ENCODE measurements at places on chromosomes 1 and 21.

- no peak for DNase-seq
These were observed 79.7 kb downstream of the ZNF648 start for GRCh38 chr1:181981821-181982220.

DNA sequence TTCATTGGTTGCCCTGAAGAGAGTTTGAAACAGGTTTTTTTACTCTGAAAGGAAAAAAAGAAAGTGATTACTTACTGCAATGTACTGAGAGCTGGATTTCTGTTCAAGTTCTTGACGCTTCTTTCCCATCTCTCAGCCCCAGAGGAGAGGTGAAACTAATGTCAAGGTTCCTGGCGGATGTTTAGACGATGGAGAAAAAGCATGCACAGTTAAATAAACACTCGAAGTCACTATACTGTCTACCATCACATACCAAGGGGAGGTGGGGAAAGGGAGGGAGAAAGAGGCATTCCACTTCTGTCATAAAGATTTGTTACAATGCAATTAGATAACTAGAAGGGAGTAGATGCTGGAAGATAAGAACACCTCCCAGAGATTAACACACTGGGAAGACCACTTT is 177.0 kb upstream of the TNR start:
- no peak for DNase-seq

DNA sequence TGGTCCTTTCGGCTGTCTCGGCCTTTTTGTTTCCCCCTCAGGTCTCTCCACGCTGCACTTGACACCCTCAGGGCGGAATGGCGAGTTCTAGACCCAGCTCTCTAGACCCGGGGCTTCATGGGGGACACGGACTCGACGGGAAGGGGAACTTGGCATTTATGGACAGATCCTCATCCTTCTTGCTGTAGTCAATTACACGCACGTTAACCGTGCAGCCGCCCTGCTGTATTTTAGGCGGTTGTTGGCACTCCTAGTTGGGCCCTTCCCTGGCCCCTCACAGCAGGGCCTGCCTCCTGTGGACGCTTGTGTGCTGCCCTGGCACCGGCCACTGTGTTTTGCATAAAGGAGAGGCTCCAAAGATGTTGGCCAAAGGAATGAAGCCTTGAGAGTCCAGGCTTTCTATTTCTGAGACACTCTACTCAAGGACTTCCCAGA is 558 bp upstream of the BTG3 start:
- DNase-seq: no peak

DNA sequence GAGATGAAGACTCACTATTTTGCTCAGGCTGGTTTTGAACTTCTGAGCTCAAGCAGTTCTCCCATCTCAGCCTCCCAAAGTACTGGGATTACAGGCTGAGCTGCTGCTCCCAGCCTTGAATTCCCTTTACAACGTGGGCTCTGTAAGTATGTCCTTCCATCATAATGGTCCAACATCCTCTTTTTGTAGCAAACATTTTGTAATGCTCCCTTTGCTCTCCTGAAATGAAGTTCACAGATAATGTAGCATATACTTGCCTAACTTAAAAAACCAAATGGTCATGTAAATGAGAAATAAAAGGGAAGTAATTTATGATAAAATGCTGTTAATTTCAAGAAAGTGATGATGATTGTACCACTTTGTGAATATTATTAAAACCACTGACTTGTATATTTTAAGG is 30.5 kb upstream of the THEM4 start:
- no peak for DNase-seq

- no peak for DNase-seq
These were observed 144.7 kb upstream of the ADGRL4 start for GRCh38 chr1:79151006-79151796.

DNA sequence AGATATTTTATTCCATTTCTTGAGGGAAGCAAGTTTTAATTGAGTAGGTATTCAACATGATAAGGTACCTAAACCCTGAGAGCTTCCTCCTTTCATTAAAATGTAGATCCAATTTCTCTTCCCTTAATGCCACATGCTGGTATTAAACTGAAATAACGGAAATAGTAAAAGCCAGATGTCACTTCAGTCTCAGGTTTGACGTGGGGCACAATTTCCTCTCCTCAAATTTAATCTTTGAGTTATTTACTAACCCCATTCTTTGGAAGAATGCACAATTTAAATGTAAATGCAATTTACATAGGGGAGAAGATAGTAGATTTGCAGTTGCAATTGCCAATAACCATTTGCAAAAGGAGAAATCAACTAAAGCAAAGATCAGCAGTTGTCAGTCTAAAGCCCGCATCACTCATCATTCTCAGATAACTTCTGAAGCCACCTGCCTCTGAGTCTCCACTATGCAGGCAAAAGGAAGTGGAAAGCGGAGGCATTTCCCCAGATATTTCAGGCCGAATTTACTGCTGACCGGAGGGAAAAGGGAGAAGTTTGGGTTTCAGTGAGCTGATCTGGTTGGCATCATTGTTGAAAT is 2.1 kb upstream of the LEMD1 start:
- no peak for DNase-seq

DNA sequence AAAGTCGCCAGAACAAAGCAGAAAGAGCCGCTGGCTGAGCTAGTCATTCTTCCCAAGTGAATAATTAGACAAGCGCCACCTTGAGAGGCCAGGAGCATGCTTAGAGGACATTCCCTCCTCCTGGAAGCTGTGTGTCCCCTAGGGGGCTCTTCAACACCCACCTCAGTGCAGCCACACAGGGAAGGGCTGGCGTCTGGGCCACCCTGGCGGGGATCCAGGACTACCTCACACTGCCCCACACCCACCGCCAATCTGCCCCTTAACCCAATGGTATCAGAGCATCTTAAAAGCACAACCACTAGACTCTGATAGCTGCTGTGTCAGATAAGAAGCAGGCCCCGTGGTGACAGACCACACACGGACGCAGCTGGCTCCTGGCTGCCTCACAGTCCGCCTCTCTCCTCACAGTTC is 24.9 kb downstream of the SETD4 start:
- DNase-seq: no peak

- DNase-seq: no peak
These were observed 54.9 kb downstream of the TMEM53 start for GRCh38 chr1:44619261-44619900.

DNA sequence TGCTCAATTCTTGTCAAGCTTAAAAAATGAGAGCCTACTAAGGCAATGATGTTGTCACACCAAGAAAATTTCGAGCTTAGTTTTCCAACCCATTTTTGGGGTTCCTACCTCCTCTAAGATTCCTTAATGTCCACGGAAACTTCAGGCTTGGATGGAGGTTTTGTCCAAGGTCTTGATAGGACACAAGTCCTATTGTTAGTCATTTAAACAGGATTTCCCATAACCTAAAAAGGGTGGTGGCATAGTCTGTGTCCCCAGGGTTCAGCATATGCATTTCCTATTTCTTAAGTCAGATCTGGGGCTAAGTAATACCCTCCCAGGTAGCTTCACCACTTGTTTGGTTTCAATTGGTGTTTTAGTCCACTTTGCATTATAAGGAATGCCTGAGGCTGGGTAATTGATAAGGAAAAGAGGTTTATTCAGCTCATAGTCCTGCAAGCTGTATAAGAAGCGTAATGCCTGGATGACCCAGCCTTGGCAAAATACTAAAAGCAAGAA is 10.9 kb upstream of the PADI2 start:
- DNase-seq: no peak

DNA sequence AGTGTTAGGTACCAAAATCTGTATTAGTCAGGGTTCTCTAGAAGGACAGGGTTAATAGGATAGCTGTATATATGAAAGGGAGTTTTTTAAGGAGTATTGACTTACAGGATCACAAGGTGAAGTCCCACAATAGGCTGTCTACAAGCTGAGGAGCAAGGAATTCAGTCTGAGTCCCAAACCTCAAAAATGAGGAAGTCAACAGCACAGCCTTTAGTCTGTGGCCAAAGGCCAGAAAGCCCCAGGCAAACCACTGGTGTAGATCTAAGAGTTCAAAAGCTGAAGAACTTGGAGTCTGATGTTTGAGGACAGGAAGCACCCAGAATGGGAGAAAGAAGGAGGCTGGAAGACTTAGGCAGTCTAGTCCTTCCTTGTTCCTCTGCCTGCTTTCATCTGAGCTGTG is 487.5 kb upstream of the CHRM3 start:
- no peak for DNase-seq

- no peak for DNase-seq
These were observed 30.9 kb downstream of the SLC27A3 start for GRCh38 chr1:153805886-153806719.

- no peak for DNase-seq
These were observed 266.3 kb downstream of the RHOU start for GRCh38 chr1:229001467-229002011.

DNA sequence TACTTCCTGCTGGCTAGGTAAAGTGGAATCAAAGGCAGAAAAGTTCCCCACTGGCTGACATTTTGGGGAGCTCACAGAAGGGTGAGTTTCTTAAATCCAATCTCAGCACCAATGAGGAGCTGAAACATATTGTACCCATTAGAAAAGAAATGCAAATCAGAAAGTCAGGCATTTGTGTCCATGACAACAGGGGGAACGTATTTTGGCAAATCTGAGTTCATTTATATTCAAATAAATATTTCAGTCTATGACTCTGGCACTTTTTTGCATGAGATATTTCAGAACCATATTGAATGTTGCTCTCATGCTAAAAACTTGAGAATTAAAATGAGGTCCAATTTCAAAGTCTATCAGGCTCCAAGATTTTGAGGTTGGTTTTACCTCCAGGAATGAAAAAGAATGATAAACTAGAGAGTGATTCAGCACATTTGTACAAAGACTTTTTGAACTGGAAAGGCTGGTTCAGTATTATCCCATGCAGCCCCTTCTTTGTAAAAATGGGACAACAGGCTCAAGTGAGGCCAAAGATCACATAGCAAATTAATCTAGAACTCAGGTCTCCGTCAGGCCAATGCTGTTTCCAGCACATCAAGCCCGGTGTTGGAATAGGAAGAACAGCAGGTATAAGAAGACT is 202.2 kb downstream of the RRAGC start:
- DNase-seq: no peak

DNA sequence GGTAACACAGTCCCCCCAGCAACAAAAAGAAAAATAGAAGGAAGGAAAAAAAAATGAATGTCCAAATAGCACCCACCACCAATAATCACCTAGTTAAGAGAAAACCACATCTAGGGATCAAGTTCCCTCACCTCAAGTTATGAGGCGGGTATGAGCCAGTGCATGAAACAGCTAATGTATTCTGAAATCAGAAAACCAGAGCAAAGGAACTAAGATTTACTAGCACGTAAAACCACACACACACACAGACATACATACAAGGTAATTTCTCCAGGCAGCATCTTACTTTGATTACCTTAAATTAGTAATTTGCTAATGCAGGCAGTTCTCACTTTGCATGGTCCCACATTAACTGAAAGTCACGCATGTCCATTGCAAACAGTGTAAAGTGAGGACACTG is 109.8 kb downstream of the HLCS start:
- DNase-seq: no peak

DNA sequence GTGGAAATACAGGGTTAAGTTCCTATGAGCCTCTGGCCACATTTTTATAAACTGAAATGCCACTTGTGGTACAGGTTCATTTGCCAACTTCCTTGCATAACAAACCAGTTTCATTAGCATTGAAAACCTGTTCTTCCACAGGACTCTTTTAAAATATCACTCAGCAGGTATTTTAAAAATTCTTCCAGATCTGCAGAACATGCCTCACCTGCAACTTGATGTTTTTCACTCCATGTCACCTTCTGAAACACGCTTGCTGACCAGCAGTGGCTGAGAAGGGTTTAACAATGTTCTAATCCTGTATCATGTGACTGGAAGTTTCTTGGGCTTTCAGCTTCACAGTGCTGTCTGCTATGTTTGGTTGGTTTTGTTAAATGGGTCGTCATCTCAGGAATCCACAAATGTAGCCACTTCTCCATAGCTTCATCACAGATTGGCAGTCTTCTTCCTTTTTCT is 17.6 kb upstream of the CBR3 start:
- DNase-seq: no peak

DNA sequence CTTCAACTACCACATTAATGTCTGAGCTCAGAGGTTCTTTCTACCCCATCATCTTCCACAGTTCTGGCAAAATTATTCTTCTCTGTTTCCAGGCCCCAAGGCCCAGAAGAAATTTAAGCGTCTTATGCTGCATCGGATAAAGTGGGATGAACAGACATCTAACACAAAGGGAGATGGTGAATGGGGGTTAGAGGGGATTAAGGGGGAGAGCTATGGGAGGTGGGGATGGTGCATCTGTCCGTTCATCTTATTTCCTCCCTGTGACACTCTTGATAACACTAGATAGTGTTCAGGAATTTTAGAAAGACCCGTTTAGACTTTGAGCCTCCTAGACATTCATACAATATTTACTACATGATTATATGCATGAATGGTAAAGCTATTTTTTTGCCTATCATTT is 17.6 kb upstream of the RPRD2 start:
- no peak for DNase-seq

GRCh38 chr1:98660940-98661543 is 479 bp upstream of the SNX7 start:
- DNase-seq: no peak

DNA sequence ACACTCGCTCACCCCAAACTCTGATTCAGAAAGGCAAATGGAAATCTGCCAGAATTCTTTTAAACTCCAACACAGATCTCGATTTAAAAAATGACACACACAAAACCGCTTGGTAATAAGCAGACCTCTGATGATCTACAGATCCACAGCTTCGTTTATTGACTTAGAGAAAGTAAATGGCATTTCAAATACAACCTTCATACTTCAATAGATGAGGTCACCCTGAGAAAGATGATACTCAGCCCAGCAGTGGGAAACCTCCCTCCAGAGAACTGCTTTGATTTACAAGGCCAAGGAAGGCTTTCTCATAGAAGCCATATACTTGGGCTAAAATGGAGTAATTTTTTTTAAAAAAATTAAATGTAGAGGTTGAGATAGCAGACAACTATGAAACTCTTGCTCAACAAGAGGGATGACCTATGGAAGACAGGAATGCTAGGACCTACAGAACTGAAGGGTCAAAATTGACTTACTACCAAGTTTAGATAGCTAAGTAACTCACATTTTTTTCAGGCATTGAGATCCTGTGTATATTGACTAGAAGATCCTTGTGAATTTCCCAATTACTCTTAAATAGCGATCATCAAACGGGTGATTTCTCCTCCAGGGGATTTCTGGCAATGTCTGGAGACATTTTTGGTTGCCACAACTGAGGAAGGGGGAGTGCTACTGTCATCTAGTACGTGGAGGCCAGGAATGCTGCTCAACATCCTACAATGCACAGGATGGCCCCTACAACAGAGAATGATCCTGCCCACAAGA is 143.9 kb downstream of the CLIC6 start:
- DNase-seq: no peak

DNA sequence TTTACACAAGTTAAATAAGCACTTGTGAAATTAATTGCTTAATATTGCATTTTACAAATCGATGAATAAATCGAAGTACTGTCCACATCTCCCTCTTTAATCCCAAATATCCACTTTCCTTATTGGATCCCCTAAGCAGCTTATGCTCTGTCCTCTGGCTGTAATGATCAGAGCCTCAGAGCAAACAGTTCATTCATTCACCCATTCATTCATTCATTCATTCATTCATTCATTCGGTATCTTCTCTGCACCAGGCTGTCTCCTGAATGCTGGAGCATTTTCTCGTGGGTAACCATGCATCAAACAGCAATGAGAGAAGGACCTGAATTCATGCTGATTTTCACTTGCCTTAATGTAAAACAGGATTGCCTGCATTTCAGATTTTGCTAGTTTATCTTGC is 69.5 kb upstream of the IGSF21 start:
- DNase-seq: no peak

GRCh38 chr1:37169743-37170275 is 135.5 kb upstream of the GRIK3 start:
- DNase-seq: no peak
